Ovary (tissue), 10 donors: ENCODE measurements at places on chromosomes 3 and 15.

DNA sequence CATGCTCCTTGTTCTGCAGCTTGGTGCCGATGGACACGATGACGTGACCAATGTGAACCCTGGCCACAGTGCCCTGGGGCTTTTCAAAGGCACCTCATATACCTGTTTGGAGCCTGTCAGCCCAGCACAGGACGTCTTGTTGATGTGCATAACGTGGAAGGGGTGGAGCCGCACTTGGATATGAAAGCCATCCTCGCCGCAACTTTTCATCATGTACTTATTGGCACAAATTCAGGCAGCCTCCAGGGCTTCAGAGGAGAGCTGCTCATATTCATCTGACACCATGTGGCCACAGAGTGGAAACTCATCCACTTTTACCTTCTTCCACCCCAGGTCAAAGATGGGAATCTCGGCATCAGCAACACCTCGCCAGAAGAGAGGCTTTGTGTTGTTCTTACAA lies 24.7 kb downstream of the POPDC2 start:
- no peak for DNase-seq

GRCh38 chr3:183449391-183449790 lies 21.0 kb upstream of the MCF2L2 start:
- DNase-seq = no peak

DNA sequence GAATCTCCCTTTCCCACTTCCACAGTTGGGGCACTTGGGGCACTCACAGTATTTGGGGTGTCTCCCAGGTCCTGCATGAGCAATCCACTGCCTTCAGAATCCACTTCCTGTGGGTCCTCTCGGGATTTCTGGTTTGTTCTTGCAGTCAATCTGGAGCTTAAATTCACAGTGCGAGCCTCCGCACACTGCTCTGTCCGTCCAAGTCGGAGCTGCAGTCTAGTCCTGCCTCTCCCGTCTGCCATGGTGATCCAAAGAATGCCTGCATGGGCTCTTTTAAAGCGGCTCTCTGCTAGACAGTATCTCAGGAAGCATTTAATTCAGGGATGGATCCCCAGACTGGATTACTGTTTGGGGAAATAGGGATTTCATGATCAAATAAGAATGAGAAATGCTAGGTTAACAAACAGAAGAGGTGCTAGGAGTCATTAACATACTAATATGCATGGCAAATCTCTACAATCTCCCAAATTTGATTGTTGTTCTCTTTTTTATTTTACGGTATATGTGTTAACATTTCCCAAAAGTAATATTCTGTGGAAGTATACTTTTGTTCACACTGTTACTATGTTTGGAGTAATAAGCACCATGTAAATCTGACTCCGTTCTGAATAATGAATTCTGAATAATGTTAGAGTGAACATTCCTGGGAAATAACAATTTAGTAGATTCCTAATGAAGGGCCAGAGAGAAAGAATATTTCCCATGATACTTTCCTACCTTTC lies 142.5 kb downstream of the HCN4 start:
- no peak for DNase-seq

GRCh38 chr3:32180141-32180784 lies 58.2 kb upstream of the CMTM8 start:
- DNase-seq = no peak

GRCh38 chr15:28888302-28888894 lies 2.6 kb downstream of the APBA2 start:
- no peak for DNase-seq

GRCh38 chr3:131326307-131326706 lies 55.3 kb upstream of the NUDT16 start:
- DNase-seq = no peak

DNA sequence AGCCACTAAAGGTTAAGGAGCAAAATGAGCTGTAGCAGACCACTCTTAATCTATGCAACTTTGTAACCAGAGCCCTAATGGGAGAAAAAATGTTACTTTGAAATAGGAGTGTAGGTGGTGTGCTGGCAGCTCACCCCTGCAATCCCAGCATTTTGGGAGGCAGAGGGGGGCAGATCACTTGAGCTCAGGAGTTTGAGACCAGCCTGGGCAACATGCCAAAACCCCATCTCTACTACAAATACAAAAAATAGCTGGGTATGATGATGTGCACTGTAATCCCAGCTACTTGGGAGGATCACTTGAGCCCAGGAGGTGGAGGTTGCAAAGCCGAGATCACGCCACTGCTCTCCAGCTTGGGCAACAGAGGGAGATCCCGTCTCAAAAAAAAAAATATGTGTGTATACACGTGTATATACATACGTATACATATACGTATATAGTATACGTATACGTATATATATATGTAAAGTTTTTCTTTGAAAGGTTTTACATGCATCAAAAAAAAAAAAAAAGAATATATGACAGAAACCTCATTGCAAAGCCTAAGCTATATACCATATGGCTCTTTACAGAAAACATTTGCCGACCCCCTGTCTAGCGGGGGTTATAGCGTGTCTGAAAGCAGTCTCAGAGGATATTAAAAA lies 15.7 kb downstream of the CAPN7 start:
- no peak for DNase-seq

- no peak for DNase-seq
Measured at GRCh38 chr3:152327203-152327602, 58.5 kb downstream of the MBNL1 start.

DNA sequence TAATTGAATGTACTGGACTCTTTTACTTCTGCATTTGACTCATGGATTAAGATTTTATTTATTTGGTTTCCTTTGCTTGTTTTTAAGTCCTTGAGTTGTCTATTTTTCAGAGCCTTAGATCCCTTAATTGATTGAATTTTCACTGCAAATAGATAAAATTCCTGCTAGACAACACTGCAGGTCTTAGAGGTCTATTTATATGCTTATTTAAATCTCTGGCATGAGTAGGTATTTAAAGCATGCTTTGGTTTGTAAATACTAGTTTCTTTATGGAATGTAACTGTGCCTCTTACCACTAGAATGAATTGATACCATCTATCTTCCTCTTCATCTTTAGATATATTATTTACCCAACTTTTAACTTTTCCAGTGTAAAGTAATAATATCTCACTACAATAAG lies 20.0 kb downstream of the PLSCR5 start:
- DNase-seq = no peak

GRCh38 chr15:70154718-70155347 lies 57.1 kb upstream of the TLE3 start:
- peak; percentile 87 for DNase-seq

GRCh38 chr15:68795298-68795848 lies 25.3 kb downstream of the ANP32A start:
- peak; percentile 56 for DNase-seq

DNA sequence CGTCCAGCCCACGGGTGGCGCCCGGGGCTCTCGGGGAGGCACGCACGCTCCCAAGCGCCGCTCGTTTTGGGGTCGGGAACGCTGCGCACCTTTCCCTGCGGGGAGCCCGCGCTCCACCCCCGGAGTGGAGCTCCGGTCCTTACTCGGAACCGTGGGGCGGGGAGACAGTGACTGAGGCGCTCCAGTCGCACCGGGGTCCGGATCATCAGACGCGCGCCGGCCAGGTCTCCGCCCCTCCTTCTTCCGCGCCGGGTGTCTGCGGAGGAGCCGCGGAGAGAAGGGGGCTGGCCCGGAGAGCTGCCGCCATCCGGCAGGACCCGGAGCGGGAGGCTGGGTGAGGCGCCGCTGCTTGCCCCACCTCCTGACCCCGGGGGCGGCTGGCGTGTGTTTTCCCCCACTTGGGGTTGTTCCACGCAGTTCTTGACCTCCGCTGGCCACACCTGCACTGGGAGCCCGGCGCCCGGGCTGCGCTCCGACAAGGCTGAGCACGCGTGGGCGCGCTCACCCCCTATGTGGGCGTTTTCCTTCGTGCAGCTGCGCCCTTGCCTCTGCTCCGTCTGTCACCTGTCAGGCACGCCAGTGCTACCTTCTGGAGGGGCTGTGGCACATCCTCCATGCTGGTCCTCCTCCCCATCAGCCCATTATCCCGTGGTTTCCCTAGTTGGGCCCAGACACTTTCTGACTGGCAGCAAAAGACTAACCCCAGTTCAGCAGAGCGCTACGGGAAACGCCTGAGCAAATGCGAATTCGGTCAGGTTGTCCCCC lies at the start of gene MCF2L2:
TSS of gene MCF2L2 (minus strand) at position 173 of the 765 bp plus-strand sequence. CDS start 642 bp downstream, outside the sequence.
- DNase-seq = peak; percentile 45

GRCh38 chr15:61749169-61749568 lies 311.1 kb downstream of the VPS13C start:
- no peak for DNase-seq

- DNase-seq = no peak
Measured at GRCh38 chr15:63530235-63530634, 25.8 kb downstream of the USP3 start.

DNA sequence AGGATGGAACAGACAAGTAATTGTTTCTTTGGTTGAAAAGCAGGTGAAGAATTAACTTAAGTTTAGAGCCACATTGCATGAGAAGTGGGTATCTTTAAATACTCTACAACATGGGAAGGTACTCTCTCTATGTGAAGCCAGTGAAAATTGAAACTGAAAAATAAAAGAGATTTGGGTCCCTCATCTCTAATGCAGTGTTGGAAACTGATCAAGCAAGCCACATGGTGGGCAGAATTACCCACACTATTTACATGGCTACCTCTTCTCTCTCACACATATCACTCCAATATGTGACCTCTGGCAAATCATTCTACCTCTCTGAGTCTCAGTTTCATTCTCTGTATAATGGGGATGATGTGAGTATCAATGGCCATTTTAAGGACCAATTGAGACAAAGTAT lies 339.0 kb downstream of the IL5RA start:
- no peak for DNase-seq

- DNase-seq = no peak
Measured at GRCh38 chr3:70360979-70361760, 48.7 kb upstream of the MDFIC2 start.

DNA sequence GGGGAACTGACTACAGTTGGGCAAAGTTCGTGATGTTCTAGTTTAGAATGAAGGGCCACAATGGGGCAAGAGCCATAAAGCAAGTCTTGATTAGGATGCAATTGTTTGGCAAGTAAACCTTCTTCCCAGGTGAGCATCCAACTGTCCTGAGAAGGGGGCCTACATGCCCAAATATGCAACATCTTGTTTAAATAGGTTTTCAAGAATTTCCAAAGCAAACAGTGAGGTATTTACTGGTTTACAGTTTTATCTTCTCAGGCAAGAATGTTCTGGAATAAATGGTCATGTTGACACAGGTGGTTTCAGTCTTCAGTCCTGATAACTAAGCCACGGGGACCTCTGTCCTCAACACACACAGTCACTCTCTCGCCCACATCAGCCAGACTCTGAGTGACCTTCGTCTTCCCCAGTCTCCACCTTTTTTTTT lies 90.3 kb upstream of the FAM174B start:
- DNase-seq = no peak

DNA sequence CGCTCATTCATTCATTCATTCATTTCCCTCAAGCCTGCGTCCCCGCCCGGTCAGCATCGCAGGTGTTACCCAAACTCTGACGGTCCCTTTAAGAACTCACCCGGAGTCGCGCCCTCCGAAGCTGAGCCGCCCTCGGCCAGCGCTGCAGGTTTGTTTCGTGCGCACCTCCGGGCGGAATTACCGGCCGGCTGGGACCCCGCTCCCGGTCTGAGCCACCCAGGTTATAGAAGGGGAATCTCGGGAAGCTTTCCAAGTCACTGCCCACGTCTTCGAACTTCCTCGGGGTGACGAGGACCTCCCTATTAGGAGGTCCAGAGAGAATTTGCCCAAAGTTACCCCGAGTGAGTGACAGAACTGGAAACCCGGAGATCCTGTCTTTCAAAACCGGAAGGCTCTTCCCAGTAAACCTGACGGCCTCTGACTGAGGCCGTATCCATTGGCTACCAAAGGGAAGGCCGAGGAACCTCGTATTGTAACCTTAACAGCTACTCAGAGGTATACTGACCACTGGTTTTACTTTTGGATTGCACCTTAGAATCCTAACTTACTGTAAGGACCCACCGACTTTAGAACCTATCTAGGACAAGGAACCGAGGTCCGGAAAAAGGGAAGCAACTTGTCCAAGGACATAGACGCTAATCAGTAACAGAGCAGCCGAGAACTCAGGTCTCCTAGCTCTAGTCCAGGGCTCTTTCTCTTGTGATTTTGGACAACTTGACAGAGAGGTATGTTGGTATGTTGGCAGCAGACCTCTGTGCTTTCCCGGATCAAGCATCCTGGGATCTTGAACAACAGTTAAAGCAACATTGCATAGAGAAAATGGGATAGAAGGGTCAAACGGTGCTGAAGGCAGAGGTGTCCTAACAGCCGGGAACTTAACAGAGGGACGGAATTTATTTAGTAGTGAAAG lies 788 bp upstream of the DLG1 start:
- peak; percentile 55 for DNase-seq

GRCh38 chr15:58628206-58628947 lies 121.1 kb downstream of the ADAM10 start:
- DNase-seq = no peak

DNA sequence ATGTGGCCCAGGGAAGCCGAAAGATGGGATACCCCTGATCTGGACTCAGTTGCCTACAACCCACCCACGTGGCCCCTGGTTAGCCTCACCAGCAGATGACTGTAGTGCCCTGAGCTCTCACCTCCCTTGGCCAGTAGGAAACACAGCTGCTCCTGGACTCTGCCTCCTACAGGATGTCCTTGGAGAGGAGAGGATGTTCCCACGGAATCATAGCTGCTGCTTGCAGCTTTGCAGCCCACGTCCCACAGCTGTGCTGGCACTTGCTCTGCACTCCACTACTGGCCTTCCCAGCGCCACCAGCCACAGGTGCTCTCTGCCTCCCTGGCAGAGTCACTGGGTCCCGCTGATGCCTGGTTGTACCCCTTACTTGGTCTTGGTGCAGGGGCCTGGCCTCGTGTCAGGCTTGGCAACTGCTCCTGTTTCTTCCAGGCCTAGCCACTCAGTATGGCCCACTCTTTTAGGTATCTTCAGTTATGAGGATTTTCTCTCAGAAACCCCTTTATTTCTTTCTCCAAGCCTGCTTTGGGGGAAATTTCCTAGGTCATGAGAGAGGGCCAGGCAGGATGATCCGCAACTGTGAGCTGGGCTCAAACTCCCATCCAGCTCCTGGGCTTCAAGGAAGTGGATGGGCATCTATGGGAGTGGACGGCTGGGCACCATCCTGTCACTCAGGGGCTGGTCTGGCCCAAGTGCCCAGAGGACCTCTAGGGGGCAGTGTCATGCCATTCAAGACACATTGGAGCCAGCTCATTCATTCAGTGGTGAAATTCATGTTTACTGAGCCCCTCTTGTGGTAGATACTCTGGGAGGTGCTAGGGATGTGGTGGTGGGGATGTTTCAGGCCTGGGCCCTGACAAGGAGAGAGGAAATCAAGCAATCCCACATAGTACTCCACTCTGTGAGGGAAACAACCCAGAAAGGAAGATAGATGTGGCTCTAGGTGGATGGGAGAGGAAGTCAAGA lies 16.2 kb upstream of the VILL start:
- no peak for DNase-seq
